CD4-positive, alpha-beta T cell treated with Interleukin-10 for 1 hour (primary cell): ENCODE measurements at places on chromosomes 1 and 21.

DNA sequence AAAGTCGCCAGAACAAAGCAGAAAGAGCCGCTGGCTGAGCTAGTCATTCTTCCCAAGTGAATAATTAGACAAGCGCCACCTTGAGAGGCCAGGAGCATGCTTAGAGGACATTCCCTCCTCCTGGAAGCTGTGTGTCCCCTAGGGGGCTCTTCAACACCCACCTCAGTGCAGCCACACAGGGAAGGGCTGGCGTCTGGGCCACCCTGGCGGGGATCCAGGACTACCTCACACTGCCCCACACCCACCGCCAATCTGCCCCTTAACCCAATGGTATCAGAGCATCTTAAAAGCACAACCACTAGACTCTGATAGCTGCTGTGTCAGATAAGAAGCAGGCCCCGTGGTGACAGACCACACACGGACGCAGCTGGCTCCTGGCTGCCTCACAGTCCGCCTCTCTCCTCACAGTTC lies 24.9 kb downstream of the SETD4 start:
- no peak for DNase-seq

DNA sequence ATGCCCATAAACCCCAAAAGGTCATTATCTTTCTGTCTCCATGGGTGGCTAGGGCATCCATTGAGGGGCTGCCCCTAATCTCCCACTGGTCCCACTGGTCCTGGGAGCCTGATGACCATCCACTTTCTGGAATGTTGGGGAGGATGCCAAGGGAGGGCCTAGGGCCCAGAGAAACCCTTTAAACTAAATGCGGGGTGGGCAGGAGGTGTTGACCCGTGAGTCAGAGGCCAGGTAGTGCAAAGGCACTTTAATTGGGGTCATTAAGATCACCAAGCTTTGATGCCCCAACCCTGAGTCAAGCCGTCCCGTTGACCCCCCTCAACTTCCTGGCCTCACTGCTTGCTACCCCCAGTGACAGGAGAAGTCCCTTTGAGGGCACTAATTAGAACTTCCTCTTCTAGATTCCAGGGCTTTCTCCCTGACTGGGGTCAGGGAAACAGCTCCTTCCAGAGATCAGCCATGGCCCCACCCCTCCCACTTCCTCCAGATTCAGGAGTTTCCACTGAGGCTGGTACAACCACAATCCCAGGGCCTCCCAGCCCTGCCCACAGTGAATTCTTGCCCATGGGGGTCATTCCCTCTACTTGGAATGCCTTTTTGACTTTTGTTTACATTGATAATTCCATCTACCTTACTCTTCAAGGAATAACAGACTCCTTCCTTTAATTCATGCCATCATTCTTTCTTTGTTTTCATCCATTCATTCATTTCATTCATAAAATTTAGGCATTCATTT lies 15.5 kb upstream of the SERINC2 start:
- no peak for DNase-seq

DNA sequence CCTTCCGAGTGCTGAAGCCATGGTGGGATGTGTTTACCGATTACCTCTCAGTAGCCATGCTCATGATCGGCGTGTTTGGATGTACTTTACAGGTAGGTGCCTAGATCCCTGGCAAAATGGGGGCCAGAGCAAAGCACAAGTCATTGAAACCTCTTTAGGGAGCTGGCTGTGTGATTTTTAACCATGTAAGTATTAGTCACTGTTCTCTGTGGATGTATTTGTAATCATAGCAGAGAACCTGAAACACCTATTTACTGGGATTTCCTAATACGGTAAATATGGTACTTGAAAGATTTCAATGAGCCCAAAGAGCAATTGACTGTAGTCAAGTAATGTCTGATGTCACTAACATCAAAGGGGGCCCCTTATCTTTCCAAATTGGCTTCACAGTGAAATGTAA lies 53.6 kb downstream of the LRRC8C start:
- no peak for DNase-seq

DNA sequence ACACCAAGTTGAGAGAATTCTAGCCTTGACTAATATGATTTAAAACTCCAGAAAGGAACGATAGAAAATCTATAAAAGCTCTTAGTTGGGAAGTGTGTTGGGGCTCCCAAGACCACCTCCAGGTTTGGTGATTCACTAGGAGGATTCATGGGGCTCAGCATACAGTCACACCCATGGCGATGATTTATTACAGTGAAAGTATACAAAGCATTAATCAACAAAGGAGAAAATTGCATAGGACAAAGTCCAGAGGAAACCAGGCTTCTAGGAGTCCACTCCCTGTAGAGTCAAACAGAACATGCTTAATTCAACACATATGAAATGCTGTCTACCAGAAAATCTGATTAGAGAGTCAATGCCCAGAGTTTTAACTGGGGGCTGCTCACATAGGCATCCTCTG lies 4.8 kb downstream of the CDCA8 start:
- DNase-seq, result no peak

DNA sequence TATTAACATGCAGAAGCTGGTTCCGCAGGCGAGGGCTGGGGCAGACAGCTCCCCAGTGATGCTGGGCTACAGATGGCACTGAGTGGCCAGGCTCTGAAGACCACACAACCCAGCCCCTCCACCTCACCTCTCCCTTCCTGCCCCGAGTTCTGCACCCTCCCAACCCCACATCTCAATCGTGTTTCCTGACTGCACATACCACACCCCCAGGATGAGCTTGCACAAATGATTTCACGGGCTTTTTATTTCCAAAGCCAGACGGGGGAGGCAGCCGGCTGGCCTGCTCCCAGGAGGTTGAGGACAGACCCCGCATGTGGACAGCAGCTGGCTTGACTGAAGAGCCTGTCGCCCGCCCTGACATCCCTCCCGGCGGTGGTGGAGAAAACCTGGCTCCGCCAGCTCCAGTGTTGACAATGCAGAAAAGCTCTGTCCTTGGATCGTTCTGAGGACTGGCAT lies 21.4 kb upstream of the ALDH4A1 start:
- DNase-seq, result peak; percentile 37

DNA sequence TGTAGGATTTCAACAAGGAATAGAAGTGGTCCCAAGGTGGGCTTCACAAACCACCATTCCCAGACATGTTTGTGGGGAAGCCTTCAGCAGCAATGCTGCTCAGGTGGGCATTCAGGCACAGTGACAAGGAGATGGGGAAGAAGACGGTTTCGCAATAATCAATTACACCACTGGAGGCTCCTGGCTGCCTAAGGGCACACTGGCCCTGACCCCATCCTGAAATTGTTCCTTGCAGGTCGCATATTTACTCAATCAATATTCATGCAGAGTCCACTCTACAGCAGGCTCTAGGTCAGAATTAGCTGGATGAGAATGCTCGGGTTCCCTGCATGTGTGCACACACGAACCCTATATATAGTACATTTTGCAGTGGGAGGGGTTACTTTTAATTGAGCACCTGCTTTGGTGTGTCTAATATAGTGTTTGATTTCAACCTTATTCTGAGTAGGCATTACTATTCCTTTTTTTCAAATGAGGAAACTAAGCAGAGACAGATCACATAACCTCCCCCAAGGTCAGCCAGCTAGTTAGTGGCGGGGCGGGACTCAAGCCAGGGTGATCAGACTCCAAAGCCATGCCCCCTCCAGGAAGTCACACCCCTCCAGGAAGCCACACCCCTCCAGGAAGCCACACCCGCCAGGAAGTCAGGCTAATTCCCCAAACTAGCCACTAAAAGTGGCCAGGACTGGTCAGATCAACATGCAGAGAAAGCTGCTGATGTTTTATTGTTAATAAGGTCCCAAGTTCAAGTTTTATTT lies 106.5 kb downstream of the HLCS start:
- peak; percentile 57 for DNase-seq

DNA sequence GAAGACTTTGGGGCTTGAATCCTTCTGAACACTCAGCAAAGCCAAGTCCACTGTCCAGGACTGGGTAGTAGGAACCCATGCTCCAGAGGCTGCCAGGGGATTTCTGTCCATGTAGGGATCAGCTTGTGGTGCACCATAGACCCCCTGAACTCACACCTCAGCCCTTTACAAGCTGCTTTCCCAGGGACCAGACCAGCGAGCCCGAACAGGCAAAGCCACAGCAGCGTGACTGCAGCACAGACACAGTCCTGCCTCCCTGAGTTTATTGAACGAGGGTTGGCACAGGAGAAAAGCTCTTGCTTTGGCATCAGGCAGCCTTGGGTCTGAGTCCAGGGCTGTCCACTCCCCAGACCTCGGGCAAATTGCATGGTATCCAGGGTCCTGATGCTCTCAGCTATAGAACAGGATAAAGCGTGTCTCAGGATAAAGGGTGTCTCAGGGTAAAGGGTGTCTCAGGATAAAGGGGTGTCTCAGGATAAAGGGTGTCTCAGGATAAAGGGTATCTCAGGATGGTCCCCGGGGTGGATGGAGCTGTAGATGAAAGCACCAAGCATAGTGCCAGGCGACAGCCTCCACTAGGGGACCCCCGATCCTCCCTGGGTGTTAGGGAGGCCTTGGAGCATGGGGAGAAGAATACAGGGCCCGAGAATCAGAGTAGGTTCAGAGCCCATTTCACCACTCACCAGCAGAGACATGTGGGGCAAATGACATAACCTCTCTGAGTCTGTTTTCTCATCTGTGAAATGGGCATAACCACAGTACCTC lies 648.8 kb downstream of the NPHP4 start:
- no peak for DNase-seq

DNA sequence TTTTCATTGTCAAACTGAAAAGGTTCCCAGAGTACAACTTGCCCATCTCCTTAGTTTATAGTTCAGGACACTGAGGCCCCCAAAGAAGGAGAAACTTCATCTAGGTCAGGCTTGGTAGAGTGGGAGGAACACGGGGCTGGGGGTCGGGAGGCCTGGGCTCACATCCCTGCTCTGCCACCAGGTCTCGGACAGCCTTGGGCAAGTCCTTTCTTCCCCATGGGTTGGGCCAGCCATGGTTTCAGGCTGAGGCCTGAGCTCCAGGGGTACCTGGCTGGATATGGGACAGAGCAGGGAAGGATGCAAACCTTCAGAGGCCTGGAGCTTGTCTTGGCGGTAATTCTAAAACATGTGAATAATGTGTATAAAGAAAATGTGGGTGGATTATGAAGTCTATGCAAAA lies 17.0 kb downstream of the FOXO6 start:
- DNase-seq, result no peak

GRCh38 chr1:5744341-5744740 lies 247.9 kb downstream of the NPHP4 start:
- no peak for DNase-seq

- no peak for DNase-seq
Observed at GRCh38 chr1:19617376-19617775, 26.7 kb upstream of the NBL1 start.

DNA sequence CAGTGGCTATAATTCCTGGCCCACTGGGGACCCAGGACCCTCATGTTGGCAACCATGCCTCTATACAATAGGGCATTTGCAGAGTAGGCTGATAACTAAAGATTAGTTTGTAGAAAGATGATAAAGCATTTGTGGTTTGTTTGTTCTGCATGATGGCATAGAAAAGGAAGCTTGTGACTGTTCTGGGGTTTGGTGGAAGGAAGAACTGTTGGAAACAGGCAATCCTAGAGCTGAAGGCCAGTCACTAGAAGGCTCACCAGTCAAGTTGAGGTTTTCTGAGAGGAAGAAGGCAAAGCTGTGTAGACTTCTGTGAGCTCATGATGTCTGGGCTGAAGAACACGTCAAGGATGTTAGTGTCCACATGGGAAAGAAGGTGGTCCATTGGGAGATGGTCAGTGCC lies 140.3 kb upstream of the VANGL1 start:
- no peak for DNase-seq

- no peak for DNase-seq
Observed at GRCh38 chr1:27057801-27058625, 45.4 kb upstream of the TENT5B start.

DNA sequence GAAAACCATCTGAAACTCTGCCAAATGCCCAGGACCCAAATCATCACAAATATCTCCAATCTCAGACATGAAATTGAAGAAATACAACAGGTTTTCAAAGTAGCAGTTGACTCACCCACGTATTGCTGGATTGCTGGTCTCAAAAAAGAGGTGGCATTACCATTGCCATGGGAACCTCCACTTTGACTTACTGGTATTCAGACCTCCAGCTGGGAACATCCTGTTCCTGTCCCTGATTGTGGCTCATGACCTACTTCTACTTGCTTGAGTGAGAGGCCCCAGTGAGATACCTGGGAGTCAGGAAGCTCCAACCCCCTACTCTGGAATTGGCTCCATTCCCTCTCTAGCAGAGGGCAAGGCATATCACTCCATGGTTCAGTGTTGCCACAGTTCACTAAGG lies 64.6 kb downstream of the NMNAT2 start:
- DNase-seq, result no peak
